ENCODE measurements at places on chromosomes 2 and 18. TPM values are rescaled to one million over a fixed set of nuclear protein-coding genes. Genes with fewer than 3 reads are reported as not detected.

Gene GALR1
- under 0.01 TPM for polyA plus RNA-seq

GRCh38 chr18:2312440-2312839 is 258.9 kb downstream of the METTL4 start:
- DNase-seq: no peak

DNA sequence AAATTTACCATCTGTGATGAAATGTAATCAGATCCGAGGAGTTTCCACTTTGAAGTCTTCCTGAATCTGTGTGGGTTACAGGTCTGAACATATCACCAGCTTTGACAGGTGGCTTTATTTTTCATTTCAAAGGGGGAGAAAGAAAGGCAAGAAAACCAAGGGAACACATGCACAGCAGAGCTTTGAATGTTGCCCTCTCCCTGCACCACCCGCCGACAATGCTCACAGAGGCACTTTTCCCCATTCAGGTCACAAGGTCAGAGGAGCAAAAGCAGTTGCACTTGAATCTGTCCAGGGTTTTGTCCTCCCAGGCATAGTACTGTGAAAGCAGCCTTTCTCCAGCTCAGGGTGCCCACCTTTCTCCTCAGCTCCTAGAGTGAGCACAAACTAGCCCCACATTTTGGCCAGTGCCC is 130.2 kb downstream of the OSR1 start:
- no peak for DNase-seq

GRCh38 chr2:98828793-98829371 is 98.0 kb upstream of the MGAT4A start:
- no peak for DNase-seq

DNA sequence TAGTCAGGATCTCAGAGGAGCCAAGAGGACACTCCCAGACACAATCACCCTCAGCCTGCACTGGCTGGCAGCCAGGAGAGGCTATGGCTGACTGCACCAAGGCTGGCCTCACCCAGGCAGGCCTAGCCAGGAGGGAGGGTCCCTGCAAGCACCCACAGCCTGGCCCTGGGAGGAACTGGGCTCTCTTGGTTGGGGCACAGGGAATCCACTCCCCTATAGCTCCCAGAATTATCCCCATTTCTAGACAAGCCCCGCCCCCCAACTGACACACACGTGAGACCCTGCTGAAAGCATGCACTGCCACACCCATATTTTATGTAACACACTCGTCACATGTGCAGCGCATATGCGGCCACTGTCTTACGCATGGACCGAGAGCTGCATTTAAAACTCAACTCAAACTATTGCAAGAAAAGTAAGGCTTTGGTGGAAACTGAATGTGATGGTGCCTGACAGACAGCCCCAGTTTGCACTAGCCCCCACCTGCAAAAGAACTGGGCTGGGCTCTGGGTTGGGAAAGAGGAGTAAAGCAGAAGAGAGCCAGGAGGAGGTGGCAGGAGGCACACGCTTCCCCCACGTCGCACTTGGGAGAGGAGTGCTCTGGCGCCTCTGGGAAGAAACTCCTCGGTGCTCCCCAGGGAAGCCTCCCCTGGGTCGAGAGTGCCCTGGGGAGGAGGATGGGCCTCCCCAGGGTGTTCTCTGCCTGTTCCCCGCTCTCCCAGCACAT is 28.9 kb upstream of the ARHGEF4 start:
- no peak for DNase-seq

Gene RAB10
- 88.2 TPM for polyA plus RNA-seq

DNA sequence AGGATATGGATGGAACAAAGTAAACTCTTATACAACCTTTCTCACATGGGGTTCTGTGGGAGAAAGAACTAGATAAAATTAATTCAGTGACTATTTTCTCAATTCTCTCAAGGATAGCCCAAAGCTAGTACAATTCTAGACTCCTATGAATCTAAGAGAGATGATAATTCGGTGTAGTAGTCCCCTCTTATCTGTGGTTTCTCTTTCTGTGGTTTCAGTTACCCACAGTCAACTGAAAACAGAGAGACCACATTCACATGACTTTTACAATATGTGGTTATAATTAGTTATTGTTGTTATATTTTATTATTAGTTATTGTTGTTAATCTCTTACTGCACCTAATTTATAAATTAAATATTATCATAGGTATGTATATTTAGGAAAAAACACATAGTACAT is 53.5 kb upstream of the C2orf15 start:
- DNase-seq: no peak

Gene CMPK2
- polyA plus RNA-seq: 2.0 TPM

GRCh38 chr2:234970099-234970440 is 18.3 kb downstream of the SH3BP4 start:
- no peak for DNase-seq

All from heart left ventricle (tissue), 16 donors.